ENCODE measurements at places on chromosomes 2 and 18.

DNA sequence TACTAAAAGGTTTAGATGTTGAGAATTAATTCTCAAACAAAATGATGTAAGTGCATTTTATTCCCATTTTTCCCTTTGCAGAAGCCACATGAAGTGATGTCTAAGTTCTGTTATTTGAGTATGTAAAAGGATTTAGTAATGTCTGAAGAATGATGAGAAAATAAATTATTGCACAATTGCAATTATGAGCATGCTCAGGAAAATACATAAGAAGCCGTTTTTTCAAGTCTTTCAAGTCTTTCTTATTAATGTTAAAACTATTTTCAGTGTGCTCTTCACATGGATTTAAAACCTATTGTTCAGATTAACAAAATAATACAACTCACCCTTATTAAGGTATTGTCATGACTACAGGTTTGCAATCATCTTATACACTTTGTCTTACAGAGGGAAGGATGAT is 331.4 kb upstream of the NETO1 start:
- no peak for DNase-seq

GRCh38 chr2:239316562-239317465 is 84.0 kb downstream of the HDAC4 start:
- DNase-seq, result peak; percentile 31

DNA sequence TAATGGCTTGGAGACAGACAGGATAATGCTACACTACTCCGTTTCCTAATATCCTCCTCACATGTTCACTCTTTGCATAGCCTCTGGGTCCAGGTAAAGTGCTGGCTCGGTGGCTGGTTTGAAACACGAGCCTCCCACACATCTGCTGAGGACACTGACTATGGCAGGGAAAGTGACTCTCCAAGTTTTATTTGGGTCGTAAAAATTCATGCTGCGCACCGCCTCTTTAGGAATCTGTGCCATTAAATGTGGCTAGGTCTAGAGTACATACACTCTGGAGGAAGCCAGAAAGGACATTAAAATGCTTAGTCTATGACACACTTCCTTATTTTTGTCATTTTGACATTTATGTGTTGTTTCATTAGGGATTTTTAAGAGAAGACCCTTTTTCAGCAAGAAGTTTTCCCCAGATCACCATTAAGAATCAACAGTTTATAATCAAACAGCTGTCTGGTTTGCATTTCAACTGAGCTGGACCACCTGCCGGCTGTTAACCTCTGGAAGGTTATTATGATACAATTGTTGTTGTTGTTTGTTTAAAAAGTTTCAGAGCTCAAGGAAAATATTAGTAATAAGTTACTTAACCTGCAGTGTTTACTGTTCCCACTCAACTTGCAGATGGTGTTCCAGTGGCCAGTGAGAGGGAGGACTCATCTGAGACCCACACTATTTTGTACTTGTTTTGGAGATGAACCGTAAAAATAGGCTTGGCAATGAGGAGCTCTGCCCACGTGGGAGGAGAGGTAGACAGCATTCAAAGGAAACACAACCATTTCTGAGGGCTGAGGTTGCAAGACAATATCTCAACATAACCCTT is 443.3 kb upstream of the MEIS1 start:
- no peak for DNase-seq

- no peak for DNase-seq
Measured at GRCh38 chr18:59904011-59904601, 4.3 kb downstream of the PMAIP1 start.

DNA sequence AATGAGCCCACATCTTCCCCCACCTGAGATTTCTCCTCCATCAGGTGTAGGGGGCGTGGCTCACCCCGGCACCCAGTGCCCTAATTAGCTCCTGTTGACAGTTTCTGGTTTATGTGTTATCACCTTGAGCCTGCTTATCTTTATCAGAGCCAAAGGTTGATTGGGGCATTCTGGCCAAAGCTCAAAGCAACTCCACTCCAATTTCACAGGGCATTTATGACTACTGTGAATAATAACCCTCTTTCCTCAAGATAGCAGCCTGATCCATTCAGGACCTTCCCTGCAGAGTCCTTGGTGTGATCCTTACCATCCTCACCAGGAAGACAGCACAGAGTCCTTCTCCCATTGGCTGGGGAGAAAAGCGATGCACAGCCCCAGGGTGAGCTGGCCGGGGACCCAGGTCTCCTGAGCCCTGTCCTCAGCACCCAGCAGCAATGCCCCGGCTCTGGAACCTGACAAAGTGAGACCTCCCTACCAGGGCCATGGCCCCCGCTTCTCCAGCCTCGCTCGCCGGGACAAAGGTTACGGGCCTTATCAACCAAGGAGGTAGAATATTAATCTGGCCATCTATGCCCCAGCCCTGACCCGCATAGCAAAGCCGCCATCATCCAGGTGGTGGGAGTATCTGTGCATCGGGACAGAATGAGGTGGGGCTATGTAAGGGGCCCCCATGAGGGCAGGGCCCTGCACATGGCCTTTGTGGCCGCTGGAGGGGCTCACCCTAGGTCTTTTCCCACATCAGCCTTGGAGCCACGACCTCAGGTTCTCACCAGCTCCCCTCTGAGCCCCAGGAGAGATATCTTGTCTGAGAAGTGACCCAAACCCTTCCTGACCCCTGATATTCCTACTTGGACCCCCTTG is 64.5 kb downstream of the ZFP36L2 start:
- DNase-seq, result no peak

DNA sequence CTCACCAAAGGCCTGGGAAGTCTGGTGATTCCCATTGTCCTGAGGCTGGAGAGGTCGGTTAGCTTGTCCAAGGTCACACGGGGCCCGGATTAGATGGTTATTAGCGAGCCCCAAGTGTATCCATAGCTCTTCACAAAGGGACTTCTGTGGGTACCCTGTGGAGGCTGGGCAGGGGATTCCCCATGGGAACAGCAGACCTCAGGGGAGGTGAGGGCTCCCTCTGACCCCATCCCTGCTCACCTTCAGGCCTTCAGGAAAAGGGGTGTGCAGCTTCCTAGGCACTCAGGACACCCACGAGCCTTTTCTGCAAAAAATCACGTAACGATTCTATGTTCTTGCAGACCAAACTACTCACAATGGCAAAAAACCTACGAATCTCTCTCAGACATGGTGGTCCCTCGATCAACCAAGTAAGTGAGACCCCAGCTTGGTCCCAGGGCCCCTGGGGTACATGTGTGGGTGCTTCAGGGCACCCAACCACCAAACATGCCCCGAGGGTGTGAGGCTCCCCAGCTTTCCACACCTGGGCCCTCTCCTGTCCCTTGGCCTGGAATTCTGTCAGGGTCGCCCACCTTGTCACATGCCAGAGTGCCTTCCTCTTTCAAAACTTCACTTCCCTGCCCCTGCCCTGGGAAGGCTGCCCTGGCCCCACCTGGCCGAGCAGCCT is 40.3 kb downstream of the PDIA6 start:
- no peak for DNase-seq

- no peak for DNase-seq
Measured at GRCh38 chr18:1292167-1292566, 387.5 kb downstream of the ADCYAP1 start.

- DNase-seq, result peak; percentile 12
Measured at GRCh38 chr2:43343573-43344304, 117.3 kb upstream of the ZFP36L2 start.

GRCh38 chr18:36446059-36446458 is 148.5 kb downstream of the FHOD3 start:
- DNase-seq, result no peak

GRCh38 chr18:5197032-5197434 is at the start of gene AKAIN1:
TSS of gene AKAIN1 (minus strand) at chr18:5197257. CDS start at chr18:5197053, 204 bp downstream.
- DNase-seq, result peak; percentile 67

- DNase-seq, result peak; percentile 36
Measured at GRCh38 chr18:6414723-6415417, at the start of gene L3MBTL4. TSS of gene L3MBTL4 (minus strand) at chr18:6414911. CDS start at chr18:6311625, 103,286 bp downstream.

DNA sequence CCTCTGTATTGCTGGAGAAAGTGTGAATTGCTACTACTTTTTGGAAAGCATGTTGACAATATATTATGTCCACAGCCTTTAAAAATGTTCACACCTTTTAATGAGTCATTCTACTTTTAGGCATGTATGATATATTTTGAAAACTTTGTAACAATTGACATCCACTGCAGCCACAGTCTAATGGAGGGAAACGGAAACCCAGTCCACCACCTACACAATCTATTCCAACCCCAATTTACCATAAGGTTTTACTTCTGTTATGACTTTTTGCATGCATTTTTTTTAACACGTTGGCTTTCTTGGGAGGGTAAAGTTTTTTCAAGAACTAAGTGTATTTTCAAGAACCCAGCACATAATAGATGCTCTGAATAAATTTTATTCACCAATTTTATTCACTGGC is 38.5 kb upstream of the ATP8B1 start:
- no peak for DNase-seq

DNA sequence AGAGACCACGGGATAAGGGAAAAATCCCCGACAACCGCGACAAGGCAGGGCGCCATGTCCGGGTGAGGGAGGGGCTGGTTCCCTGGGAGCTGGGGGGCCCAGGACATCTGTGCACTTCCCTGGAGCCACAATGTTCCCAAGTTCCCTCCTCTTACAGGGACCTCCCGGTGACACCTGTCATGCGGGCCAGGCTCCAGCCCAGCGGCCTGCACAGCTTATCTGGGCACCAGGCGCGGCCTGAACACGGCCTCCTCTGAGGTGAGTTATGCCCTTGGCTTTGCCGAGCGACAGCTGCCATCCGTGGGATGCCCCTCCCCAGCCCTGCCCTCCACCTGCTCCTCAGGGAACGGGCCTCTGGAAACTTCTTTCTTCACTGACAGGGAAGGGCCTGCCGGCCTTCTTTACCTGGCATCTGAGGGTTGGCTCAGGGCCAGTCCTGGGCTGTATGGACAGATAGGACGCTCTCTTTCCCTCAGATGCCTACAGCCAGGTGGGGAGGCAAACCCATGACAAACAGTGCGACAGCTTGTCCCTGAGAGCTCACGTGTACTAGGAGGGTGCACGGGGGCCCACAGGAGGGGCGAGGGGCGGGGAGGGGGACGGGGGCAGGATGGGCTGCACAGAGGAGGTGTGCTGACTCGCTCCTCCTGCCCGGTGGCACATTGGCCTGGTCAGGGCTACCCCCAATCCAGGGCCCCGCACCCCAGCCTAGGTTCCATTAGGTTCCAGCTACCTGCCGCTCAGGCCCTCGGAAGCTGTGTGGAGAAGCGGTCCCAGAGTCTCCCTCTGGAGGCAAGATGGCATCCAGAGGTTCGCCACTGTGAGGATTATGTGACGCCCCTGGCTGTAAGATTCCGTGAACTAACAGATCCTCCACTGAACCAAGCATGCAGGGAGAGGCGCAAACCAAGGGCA is 34.9 kb upstream of the HPCAL1 start:
- no peak for DNase-seq

DNA sequence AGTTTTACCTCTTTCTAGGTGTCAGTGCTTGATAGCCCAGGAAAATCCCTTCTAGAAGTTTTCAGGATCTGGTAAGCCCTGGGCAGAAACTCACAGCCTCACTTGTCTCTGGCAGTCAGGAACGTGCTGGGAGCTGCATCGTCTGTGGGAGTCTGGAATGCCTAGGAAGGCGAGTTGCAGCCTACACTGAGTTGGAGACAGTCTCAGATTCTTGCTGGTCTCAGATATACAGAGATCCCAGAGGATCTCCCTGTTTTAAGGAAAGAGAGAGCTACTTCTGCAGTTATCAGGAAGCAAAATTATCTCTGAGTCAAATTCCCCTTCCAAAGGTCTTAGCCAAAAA is 104.4 kb upstream of the CDC42EP3 start:
- no peak for DNase-seq

DNA sequence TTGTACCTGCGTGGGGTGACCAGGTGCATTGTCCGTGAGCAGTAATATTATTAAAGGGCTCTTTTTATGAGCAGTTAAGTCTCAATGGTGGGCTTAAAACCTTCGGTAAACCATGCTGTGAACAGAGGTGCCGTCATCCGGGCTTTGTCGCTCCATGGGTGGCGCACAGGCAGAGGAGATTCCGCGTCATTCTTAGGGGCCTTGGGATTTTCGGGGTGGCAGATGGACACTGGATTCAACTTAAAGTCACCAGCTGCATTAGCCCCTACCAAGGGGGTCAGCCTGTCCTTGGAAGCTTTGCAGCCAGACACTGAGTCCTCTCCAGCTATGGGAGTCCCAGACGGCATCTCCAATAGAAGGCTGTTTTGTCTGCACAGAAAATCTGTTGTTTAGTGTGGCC is 107.7 kb downstream of the NFATC1 start:
- no peak for DNase-seq

DNA sequence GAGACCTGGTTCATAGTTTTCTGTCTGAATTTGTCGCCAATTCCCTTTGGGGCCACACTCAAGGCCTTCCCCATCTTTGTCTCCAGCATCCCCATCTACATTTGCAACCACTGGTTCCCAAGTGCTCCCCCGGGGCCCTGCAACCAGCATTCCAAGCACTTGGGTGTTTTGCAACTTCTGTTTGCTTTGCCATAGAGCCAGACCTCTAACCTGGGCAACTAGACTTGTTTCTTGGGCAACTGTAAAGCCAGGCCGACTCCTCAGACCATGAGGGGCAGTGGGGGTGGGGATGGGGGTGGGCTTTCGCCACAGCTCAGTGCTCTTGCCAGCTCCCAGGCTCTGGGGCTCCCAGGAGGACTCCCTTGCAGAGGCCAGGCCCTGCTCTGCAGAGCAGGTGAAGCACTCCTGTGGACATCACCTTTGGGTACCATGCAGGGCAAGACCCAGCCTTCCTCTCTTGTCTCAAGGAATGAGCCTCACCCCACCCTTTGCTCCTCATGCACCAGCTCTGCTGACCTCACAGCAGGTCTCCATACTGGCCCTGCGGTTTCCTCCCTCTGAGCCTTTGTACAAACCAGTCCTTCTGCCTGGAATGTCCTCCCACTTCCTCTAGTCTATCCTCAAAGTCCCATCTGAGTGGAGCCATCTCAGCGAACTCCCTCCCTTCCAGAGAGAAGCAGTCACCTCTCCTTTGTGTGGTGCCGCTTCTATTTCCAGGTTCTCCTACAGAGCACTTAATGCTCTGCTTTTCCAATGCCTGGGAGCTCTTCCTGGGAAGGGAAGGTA is 126.7 kb upstream of the MYCN start:
- no peak for DNase-seq

DNA sequence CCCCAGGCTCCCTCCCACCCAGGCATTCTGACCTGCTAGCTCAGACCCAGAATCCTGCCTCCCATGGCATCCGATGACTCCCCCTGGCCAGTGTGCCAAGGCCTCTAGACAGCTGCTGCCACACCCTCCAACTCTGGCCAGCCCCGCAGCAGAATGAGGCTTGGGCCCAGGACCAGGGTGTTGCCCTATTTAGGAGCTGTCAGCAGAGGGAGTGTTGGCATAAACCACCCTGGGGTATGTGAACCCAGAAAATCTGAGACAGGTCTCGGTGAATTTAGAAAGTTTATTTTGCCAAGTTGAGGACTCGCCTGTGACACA is 134.3 kb downstream of the KLHL29 start:
- DNase-seq, result no peak

GRCh38 chr2:3288470-3289170 is 89.0 kb downstream of the EIPR1 start:
- DNase-seq, result no peak

GRCh38 chr18:48571639-48572384 is 33.0 kb downstream of the CTIF start:
- DNase-seq, result no peak

GRCh38 chr2:10634495-10634894 is 55.3 kb downstream of the NOL10 start:
- DNase-seq, result no peak
